Stimulated activated CD8-positive, alpha-beta memory T cell treated with anti-CD3 and anti-CD28 coated beads, Interleukin-4, amount 100 ng/mL, for 1 hour (primary cell): ENCODE measurements at places on chromosomes 16 and 17.

DNA sequence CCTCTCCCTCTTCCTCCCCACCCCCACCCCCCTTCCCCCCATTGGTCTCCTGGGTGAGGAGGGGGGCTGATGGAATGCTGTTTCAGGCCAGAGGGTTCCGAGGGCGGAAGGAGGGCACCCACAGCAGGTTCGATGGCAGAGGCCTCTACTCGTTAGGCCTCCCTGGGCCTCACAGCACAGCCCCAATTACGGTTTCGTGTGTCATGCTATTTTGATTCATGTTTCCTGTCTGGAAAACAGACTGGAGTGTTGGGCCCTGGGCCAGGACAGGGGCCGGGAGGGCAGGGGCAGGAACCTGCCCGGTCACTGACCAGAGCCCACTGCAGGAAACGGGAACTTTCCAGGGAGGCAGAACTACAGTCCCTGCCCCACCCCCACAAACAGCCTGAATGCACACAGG is 138.2 kb downstream of the C16orf95 start:
- no peak for DNase-seq

GRCh38 chr17:7988750-7989178 is 13.7 kb upstream of the GUCY2D start:
- DNase-seq: peak; percentile 11

- DNase-seq: no peak
Observed at GRCh38 chr16:50999181-50999580, 151.9 kb downstream of the SALL1 start.

DNA sequence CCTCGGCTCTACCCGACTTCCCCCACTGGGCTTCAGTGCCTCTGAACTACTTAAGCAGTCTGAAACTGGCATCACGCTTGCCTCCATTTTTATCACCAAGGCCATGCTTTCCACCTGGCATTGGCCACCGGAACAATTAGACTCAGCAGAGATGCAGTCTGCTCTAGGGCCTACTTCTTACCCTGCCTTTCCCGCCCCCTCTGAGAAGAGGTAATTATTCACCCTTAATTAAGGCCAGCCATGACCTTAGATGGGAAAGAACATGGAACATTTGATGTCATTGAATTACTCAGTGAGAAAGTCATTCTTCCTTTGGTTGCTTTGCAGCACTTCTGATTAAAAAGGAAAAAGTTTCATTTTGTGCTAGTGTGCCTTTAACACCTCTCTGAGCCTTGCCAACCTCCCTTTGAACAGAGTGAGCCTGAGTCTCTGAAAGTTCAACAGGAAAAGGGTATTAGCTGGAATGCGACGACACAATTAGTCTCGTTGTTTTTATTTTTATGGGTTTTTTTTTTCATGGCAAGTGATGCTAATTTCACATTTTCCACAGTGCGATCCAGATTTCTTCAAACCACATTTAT is 60.9 kb upstream of the TNRC6A start:
- no peak for DNase-seq

- DNase-seq: no peak
Observed at GRCh38 chr17:73042809-73043685, 49.4 kb downstream of the SLC39A11 start.

- DNase-seq: no peak
Observed at GRCh38 chr16:68378436-68379415, 67.9 kb downstream of the PRMT7 start.

GRCh38 chr17:77631307-77631706 is 327.2 kb upstream of the TNRC6C start:
- no peak for DNase-seq

- DNase-seq: no peak
Observed at GRCh38 chr16:74660383-74660782, 6.3 kb downstream of the RFWD3 start.

DNA sequence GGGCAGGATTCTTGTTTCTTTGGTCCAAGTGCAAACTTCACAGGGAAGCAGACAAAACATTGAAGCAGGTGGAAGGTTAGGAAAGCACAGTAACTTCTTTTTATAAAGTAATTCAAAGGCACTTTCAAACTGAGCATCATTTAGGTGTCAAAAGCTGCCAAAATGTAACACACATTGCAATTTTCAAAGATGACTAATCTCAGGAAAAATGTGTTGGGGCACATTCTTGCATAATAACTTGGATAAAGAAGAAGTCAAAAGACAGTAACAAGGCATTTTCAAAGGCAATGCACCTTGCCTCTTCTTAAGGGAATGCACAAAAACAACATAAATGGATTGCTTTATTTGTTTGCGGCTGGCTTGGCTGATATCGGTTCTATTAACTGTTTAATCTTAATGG is 3.6 kb downstream of the KCNJ2 start:
- no peak for DNase-seq

GRCh38 chr16:66751053-66751302 is 431 bp downstream of the DYNC1LI2 start:
- DNase-seq: no peak

- DNase-seq: no peak
Observed at GRCh38 chr17:48619826-48620449, 4.8 kb upstream of the HOXB8 start.

GRCh38 chr16:19186408-19186807 is 18.4 kb downstream of the SYT17 start:
- no peak for DNase-seq

GRCh38 chr17:59368218-59368857 is 36.9 kb downstream of the YPEL2 start:
- no peak for DNase-seq
